ENCODE measurements at places on chromosomes 1 and 21. TPM values are rescaled to one million over a fixed set of nuclear protein-coding genes. Genes with fewer than 3 reads are reported as not detected.

- H3K27me3 ChIP-seq = no peaks in the 10 kb centered on the region
- H3K4me1 ChIP-seq = no peaks in the 10 kb centered on the region
- H3K27ac ChIP-seq = peak within 1 kb of the TSS; percentile 66
- DNase-seq = peak; percentile 74
- H3K4me3 ChIP-seq = peak within 1 kb of the TSS; percentile 76
- H3K36me3 ChIP-seq = no peaks in the 10 kb centered on the region
These were observed at the start of gene SPSB1 for GRCh38 chr1:9292361-9293240. SPSB1 (plus strand) TSS chr1:9292894; CDS start chr1:9355892, 62,998 bp downstream.

The RAB42 gene
- total RNA-seq = 0.19 TPM

GRCh38 chr1:47708658-47709018 is 270.8 kb downstream of the FOXD2 start:
- H3K36me3 ChIP-seq = no peaks in the 10 kb centered on the region
- no peaks in the 10 kb centered on the region for H3K4me1 ChIP-seq
- no peaks in the 10 kb centered on the region for H3K27me3 ChIP-seq
- no peak overlapping the region for H3K4me3 ChIP-seq
- no peak overlapping the region for H3K27ac ChIP-seq

DNA sequence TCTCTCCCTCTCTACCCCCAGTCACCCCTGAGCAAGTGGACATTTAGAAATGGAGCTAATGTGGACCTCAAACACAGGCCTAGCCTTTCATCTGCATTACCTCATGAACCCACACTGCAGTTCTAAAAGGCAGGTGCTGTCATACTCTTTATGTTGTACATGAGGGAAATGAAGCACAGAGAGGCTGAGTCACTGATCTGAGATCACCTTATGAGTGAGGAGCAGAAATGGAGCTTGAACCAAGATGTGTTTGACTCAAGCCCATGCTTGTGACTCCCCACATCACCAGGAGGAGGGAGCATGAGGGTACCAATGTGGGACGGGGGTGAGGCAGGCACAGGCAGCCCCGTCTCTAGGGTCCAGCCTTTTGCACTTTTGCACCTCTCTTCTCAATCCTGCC is 702.8 kb downstream of the PTPRU start:
- no peaks in the 10 kb centered on the region for H3K36me3 ChIP-seq
- no peak overlapping the region for H3K27ac ChIP-seq
- no peak for DNase-seq
- H3K4me1 ChIP-seq = no peaks in the 10 kb centered on the region
- H3K27me3 ChIP-seq = no peaks in the 10 kb centered on the region

DNA sequence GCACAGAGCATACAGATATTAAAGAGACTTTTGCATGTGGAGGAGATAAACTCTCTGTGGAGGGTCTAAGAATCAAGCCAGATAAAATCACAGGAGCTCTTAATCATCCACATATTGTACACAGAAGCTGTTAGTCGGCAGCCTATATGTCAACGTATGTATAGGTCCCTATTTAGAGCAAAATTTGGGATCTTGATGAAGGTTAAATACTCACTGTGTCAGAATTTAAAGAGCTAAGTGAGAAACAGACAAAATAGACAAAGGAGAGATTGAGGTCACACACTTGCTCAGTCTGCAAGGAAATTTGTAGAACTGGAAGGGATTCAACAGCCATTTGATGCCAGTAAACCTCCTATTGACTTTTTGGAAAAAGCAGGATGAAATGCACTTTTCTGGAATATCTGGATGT is 4.1 kb upstream of the IRF2BP2 start:
- peak overlapping the region; percentile 99 for H3K27ac ChIP-seq
- no peak for DNase-seq
- H3K4me3 ChIP-seq = no peak overlapping the region

- H3K36me3 ChIP-seq = no peaks in the 10 kb centered on the region
- H3K27me3 ChIP-seq = no peaks in the 10 kb centered on the region
- H3K4me3 ChIP-seq = peak within 1 kb of the TSS; percentile 57
These were observed at the start of gene AKT3 for GRCh38 chr1:243850202-243850451. AKT3 (minus strand) TSS chr1:243850243; CDS start chr1:243843170, 7,073 bp downstream.

DNA sequence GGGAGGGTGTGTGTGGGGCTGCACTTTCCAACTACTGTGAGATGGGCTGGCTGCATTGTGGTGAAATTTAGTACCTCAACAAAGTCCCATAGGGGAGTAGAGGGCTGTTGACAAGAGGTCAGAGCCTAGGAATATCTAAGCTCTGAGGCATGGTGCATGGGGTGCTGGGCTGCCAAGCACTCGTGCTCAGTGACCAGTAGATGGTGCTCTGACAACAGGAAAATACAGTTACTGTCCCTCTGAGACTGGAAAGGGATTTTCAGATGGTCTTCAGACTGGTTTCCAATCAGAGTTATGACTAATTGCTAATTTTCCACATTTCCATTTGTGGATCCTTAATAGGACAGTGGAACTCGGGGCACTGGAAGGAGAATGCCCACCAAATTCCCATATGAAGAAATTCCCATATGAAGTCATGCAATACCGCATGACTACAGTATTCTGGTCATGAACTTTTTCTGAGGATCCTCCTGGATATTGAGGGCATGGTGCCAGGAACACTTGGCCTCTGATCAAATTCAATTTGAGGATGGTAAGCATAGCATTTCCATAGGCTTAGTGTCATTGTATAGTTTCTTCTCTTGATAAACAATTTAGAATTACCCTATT is 4.1 kb upstream of the CACNA1E start:
- no peaks in the 10 kb centered on the region for H3K27me3 ChIP-seq
- H3K4me3 ChIP-seq = no peak overlapping the region
- no peaks in the 10 kb centered on the region for H3K36me3 ChIP-seq
- no peaks in the 10 kb centered on the region for H3K4me1 ChIP-seq

DNA sequence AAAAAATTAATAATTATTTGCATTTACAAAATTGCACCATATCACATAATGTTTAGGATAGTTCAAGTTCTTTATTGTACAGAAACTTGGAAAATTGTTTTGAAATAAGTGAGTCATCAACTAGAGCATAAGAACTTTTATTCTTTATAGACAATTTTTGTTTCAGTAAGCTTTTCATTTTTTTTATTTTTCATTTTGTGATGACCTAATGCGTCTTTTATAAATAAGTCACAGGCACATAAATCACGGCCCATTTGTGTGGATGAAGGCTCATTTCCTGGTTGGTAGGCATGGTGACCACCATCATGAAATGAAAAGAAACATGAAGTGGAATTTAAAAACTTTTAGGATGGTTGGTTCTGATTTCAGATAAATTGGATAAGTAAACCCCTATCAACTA is 39.3 kb downstream of the SPAG17 start:
- no peak overlapping the region for H3K4me3 ChIP-seq
- H3K27me3 ChIP-seq = no peaks in the 10 kb centered on the region
- H3K4me1 ChIP-seq = peaks cover 6% of the 10 kb centered on the region
- H3K27ac ChIP-seq = no peak overlapping the region
- no peak for DNase-seq

DNA sequence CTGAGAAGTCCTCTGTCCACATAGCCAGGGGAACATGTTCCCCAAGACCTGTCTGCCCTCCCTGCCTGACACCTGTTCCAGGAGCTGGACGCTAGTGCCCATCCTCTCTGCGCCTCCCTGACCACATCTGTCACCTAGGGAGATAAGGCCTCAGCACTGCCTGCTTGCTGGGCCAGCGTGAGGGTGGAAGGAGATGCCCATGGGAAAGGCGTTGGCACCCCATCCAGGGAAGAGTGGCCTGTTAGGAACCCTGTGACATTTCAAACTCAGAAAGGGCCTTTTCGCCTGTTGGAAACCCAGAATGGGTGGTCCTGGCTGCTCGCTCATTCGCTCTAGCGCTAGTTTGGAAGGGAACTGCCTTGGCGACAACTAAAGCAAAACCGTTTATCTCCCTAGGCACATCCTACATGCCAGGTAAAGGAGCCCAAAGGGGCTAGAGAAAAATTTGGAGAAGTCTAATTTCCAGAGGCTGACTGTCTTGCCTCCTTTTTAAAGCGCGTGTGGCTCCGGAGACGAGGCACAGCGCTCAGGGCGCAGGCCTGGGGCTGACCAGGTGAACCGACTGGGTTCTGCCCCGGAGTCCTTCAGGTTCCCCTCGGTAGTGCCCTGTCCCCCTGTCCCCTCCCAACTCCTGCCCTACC is 410 bp downstream of the ACTA1 start:
- H3K36me3 ChIP-seq = no peaks in the 10 kb centered on the region
- no peaks in the 10 kb centered on the region for H3K27me3 ChIP-seq
- no peak overlapping the region for H3K27ac ChIP-seq

The OR2L5 gene
- total RNA-seq = not detected

The BARHL2 gene
- total RNA-seq = not detected

GRCh38 chr21:38699048-38699447 is 106.7 kb upstream of the ETS2 start:
- no peaks in the 10 kb centered on the region for H3K36me3 ChIP-seq
- H3K4me3 ChIP-seq = no peak overlapping the region
- H3K4me1 ChIP-seq = no peaks in the 10 kb centered on the region
- no peak overlapping the region for H3K27ac ChIP-seq

GRCh38 chr1:201610858-201611257 is 71.9 kb downstream of the NAV1 start:
- no peak overlapping the region for H3K27ac ChIP-seq
- no peaks in the 10 kb centered on the region for H3K27me3 ChIP-seq
- H3K36me3 ChIP-seq = no peaks in the 10 kb centered on the region
- H3K4me3 ChIP-seq = no peak overlapping the region
- no peak for DNase-seq
- no peaks in the 10 kb centered on the region for H3K4me1 ChIP-seq

DNA sequence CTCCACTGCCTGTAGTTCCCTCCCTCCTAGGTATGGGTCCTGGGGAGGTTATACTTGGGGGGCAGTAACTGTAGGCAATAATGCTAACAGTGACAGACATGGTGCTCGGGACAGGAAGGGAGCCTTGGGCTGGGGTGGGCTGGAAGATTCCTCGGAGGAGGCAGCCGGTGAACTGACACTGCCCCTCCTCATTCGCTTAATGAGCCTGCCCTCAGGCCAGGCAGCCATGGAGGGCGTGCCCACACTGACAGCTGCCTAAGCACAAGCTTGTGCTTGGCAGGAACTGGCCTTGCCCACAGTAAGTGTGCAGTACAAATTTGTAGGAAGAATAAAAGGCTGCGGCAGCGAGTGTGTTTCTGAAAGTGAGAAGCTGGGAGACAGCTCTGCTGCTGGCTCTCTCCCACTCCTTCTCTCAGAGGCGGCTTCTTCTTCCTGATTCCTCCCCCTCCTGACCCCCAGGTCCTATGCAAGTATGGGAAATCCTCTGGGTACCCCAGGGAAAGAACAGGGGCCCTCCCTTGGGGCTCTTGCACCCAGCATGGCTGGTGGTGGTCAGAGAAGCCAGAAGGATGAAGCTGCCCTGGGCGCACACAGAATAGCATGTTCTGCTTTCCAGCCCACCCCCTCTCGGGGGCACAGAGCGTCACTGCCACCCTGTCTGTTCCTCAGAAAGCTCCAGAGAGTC is 23.6 kb downstream of the OPTC start:
- no peak for DNase-seq
- H3K4me1 ChIP-seq = peaks cover 11% of the 10 kb centered on the region
- no peak overlapping the region for H3K4me3 ChIP-seq
- no peaks in the 10 kb centered on the region for H3K36me3 ChIP-seq
- H3K27ac ChIP-seq = no peak overlapping the region

Measured in pancreas (tissue), 10 donors.